NCI-H2107 (cell line): ENCODE measurements at places on chromosomes 2 and 18.

DNA sequence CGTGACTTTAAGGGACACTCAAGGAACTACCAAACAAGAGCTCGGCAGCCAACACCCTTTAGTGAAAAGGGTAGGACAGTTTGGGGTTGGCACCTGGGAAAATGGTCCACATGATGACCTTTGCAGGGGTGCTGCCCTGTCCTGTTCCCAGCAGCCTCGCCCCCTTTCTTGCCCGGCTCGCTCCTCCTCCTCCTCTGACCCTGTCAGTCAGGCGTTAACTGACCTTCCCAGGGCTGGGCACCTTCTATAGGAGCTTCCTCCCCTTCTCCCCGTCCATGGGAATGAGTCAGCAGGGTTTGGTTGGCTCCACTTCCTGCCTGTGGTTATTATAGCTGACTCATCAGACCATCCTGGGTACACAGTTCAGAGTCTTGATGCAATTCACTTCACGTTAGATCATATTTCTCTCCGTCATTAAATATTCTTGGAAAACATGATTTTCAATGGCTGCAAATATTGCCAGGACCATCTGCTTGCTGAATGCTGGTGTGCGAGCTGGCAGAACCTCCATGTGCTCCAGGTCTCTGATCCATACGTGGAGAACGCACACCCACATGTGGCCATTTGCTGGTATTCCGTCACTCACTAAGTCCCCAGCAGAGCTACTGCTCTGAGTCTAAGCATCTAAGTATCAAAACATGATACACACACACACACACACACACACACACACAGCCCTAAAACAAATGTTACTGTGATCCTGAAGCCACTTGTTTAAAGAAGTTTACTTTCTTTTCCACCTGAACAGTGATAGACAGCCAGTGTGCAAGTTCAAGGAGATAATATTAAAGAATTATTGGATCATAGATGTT is 185.0 kb downstream of the ANAPC1 start:
- peak; percentile 38 for DNase-seq

DNA sequence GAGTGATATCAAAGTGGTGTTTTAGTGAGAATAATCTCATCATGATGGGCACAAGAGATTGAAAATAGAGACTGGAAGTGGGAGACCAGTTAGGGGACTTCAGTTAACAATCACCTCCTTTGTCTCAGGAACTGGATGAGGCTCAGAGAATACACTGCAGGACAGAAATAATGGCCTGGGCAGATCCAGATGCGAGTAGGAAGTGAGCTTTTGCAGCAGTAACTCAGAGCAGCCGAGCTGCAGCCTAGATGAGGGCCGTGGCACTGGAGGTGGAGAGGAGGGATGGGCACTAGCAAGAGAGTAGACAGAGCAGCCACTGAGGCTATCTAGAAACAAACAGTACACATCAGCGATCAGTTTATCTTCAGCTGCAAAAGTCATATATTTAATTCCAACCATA is 48.6 kb downstream of the CYB5A start:
- no peak for DNase-seq

DNA sequence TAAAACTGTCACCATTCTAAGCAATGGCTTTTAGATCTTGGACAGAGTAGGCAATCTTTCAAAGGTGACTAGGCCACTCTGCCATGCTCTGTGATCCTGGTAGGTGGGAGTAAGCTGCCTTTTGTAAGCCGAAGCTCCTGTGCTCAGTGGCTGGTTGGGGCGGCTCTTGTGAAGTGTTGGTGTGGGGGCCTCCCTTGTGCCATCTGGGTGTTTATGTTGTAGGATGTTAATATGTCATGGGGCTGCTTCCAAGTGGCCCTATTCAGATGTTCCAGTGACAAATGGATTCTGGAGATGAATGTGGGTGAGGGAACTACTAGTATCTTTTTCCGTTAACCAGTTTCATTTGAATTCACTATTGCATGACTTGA is 116.8 kb upstream of the SPRED2 start:
- no peak for DNase-seq

DNA sequence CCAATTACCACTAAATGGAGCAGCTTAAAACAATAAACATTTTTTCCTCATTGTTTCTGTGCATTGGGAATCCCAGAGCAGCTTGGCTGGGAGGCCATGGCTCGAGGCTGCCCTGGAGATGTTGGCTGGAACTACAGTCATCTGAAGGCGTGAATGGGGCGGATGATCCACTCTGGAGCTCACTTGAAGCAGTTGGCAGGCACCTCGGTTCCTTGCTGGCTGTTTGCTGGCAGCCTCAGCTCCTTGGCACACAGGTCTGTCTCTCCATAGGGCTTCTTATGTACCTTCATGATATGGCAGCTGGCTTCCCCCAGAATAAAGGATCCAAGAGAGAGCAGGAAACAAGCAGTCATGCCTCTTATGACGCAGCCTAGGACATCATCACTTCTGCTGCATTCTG is 227.0 kb upstream of the COPS8 start:
- DNase-seq: no peak

DNA sequence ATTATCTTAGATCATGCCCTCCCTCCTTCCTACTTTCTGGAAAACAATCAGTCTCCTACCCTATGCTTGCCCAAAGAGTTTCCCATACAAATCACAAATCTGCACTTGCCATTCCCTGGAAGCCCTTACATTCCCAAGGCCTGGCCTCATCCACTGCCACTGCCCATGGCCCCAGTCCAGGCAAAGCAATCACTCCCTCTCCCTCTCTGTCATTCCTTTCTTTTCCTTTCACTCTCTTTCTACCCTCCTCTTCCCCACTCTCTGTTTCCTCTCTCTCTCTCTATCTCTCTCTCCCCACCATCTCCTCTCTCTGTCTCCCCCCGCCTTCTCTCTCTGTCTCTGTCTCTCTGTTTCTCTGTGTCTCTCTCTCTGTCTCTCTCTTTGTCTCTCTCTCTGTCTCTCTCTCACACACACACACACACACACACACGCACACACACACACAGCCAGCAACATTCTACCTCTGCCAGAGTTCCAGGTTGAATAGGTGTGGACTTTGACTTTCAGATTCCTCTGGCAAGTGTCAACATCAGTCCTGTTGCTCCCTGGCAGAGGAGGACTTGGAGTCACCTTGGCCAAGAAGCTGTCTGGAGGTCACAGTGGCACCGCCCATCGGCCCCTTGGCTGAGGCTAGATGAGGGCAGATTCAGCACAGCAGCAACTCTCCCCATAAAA is 43.7 kb upstream of the NAT8 start:
- DNase-seq: no peak

GRCh38 chr18:8504880-8505435 is 104.3 kb upstream of the RAB12 start:
- DNase-seq: no peak

DNA sequence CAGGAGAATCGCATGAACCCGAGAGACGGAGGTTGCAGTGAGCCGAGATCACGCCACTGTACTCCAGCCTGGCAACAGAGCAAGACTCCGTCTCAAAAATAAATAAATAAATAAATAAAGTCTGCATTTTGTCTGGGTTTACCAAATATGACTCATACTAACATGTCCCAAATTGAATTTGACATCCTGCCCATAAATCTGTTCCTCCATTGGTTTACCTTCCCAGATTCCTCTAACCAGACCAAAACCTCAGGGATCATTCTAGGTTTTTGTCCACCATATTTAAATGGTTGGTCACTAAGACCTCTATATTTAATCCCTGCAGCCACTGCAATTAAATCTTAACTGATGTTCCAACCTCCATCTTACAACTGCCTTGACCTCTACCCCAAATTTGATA is 150.9 kb downstream of the ATAD2B start:
- DNase-seq: no peak

GRCh38 chr2:120826716-120827410 is 91.2 kb downstream of the GLI2 start:
- no peak for DNase-seq

GRCh38 chr2:232611559-232612218 is 21.7 kb upstream of the EFHD1 start:
- DNase-seq: no peak

DNA sequence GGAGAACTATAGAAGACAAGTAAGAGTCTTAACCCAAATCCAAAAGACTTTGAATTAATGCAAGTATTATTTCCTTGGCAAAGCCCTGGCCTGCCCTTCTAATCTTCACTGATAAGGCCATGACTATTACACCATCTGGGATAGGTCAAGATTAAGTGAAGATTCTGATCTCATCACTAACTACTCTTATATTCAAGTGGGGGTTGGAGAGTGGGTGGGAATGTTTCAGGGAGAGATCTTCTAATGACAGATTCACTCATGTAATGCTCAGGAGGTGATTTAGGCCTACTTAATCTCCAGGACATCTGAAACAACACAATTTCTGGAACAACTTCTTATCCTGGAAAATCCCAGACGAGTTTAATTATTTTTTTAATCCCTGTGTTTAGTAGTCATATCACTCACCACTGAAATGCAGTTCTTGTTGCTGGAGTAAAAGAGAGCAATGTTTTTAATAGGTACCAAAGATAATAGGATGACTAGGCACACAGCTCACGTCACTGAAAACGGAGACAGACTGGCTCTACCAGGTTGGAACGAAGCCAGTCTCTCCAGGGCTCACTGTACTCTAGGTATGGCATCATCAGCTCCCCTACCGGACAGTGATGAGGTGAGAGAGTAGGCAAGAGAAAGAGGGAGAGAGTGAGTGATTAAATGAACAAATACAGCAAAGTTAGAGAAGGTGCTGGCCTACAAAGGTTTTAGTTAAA is 133.1 kb downstream of the NCKAP5 start:
- no peak for DNase-seq

- DNase-seq: no peak
These were observed 62.8 kb downstream of the TMEM237 start for GRCh38 chr2:201580486-201580885.

- DNase-seq: no peak
These were observed 14.4 kb upstream of the BIN1 start for GRCh38 chr2:127121353-127121752.

- no peak for DNase-seq
These were observed 110.2 kb downstream of the ANTXR1 start for GRCh38 chr2:69123182-69123581.

DNA sequence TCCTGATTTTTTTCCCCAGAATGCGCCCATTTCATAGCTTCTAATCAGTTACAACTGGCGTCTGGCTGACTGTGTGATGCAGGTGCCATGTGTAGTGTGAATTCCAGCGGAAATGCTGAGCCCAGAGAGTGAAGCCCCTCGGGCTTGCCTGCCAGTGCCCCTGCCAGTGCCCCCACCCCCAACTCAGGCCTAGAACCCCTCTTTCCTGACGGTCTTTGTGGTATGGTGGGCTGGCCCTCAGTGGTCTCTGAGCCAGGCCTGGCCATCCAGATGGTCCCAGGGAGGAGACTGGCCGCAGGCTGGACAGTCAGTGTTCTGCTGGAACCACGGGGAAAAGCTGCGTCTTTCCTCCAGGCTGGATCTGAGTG is 3.1 kb downstream of the RAMP1 start:
- no peak for DNase-seq

DNA sequence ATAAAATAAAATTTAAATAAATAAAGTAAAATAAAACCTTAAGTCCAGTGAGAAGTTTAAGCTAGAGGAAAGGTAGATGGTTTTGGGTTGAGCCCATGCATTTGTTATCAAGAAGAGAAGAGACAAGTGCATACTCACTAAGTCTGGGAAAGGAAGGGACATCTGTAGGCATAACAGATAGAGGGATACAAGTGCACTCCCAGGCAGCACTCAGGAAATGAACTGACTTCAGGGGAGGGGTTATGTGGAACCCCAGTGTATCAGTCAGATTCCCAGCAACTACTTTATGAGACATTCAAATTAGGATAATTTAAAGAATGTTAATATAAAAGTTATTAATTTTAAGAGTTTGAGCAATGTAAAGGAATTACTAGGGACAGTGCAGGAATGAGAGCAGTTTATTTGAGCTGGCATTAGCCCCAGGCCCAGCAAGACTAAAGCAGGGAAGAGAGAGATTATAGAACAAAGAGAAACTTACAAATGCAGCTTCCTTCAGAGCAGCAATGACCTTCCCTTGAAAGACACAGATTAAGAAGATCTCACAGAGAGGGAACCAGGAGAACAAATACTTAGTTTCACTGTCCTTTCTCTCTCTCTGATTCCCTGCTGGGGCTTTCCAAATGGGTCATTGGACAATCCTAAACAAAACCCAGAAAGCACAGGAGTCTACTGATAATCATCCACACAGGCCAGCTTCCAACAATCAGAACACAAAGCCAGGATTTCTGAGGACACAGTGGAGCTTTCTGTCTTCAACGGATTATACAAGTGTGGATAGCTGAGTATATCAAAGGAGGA is 109.7 kb downstream of the ERBB4 start:
- DNase-seq: no peak

GRCh38 chr2:200382874-200383273 is 76.4 kb downstream of the SPATS2L start:
- no peak for DNase-seq

DNA sequence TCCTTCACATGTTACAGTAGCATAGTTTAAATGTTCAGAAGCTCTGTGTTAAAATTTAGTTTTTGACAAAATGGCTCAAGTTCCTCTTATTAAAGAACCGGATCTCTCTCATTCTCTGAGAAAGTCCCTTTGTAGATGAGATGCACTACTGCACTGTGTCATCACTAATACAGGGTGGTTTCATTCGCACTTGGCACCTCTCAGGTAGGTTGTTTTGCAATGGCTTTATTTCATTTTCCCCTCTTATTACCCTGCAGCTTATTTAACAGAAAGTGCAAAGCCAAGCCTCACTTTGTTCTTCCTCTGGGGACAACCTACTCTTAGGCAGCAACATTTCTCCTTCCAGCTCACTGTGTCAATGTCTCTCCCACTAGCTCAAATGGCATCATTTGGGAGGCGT is 185.1 kb downstream of the DLGAP1 start:
- no peak for DNase-seq

GRCh38 chr18:57542126-57542525 is 44.4 kb downstream of the FECH start:
- no peak for DNase-seq

- no peak for DNase-seq
These were observed 82.5 kb upstream of the OTX1 start for GRCh38 chr2:62968168-62968567.

DNA sequence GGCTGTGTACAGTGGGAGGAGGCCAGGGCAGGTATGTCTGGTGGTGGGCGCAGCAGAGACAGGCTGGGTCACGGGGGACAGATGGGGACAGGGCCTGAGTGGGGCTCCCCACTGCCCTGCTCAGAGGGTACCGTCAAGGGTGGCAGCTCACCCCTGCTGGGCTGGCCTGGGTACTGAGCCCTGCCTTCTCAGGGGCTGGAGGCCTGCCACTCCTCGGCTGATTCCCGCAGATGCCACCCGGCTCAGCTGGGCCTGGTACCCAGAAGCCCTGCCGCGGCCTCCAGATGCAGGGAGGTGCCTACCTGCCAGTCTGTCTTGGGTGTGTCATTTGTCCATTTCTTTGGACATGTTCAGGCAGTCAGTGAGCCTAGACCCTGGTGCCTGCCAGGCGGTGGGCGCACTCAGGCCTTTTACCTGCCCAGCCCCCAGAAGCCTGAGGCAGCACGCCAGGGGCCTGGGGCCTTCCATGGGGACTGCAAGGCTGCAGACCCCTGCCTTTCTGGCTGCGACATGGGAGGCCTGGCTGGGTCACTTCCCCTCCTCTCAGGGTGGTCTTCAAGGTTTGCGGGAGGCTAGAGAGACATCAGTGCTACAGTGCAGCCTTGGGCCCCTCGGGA is 3.3 kb downstream of the SNORC start:
- DNase-seq: no peak

GRCh38 chr2:52391621-52392020 is 1359.7 kb upstream of the NRXN1 start:
- no peak for DNase-seq

GRCh38 chr18:57583297-57583835 is 3.1 kb downstream of the FECH start:
- DNase-seq: no peak
